ENCODE measurements at places on chromosomes 16 and 17.

- no peak for DNase-seq
Observed at GRCh38 chr16:84207879-84208278, 16.9 kb downstream of the ADAD2 start.

DNA sequence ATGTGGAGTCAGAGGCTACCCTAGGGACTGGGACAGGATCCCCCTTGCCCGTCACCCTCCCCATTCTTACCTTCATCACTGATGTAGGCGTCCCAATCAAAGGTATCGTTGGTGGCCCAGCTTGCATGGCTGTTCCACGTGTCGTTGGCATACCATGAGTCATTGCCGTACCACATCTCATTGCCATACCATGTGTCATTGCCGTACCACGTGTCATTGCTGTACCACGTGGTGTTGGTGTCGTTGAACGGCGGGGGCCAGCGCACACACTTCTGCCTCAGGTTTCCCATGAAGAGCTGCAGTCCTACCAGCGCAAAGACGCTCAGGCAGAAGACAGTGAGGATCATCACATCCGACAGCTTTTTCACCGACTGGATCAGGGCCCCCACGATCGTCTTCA is 4.8 kb downstream of the SCN4A start:
- DNase-seq, result no peak

DNA sequence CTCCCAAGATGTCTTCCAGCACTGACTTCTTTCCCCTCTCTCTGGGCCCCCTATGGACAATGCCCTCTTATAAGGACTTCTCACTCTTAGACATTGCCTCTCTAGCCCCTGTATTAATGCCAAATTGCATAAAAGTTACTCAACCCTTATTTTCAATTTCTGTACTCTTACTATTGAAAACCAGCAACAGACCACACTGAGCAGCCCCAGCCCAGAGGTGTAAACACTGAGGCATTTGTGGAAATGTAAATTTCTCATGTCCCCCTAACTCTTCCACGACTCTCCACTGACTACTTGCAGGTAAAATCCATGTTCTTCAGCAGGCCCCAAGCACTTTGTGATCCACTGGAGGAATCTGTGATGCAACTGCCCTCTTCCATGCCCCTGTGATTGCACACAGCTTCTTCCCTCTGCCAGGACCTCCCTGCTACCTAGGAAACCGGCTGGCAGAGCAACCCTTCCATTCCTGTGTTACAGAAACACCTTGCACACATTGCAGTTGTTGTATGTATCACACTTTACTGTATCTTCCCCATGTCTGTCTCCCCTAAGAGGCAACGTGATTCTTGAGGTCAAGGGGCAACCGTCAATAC is 4.4 kb downstream of the N4BP1 start:
- DNase-seq, result no peak

DNA sequence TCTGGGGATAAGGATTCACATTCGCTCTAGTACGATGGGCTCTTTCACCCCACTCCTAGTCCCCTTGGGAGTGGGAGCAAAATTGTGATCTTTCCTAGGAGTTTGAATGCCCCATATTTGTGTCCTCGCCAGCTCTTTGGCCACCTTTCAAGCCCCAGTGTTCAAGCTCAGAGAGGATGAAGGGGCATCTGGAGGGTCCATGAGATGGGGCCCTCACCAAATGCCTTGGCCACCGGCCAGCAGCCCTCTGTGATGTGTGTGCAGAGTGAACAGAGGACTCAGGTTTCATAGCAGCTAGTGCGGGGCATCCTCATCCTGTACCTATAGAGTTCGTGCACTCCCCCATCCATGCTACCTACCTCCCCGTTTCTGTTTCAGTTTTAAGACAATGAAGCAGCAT is 140.6 kb downstream of the RAB11FIP4 start:
- DNase-seq, result no peak

DNA sequence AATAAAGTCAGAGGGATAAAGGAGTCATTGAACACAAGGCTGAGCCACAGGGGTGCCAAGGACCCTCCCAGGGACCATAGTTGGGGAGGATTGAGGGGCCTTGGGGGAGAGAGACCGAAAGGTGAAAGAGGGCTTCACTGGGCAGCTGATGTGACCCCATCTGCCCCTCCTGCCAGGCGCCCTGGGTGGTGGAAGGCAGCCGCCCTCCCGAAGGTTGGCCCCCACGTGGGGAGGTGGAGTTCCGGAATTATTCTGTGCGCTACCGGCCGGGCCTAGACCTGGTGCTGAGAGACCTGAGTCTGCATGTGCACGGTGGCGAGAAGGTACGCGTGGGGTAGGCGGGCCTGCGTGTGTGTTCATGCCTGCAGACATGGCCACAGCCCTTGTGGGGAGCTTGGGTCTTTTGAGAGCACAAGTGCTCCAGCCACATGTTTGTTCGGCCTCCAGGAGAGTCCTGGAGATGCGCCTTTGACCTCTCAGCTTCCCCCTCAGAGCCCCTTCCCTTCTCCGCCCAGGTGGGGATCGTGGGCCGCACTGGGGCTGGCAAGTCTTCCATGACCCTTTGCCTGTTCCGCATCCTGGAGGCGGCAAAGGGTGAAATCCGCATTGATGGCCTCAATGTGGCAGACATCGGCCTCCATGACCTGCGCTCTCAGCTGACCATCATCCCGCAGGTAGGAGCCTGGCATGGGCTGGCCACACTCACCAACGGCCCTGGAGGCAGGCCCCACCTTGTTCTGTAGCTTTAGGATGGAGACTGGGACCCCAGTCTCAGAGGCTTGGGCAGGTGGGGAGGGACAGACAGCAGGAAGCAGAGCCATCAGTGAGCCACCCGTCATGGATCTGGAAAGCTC is 24.1 kb downstream of the ANKRD40 start:
- no peak for DNase-seq
